T-helper 17 cell (primary cell): ENCODE measurements at places on chromosomes 5 and 9. TPM values are rescaled to one million over a fixed set of nuclear protein-coding genes. Genes with fewer than 3 reads are reported as not detected.

Gene TOR4A
- 2.1 TPM for total RNA-seq

DNA sequence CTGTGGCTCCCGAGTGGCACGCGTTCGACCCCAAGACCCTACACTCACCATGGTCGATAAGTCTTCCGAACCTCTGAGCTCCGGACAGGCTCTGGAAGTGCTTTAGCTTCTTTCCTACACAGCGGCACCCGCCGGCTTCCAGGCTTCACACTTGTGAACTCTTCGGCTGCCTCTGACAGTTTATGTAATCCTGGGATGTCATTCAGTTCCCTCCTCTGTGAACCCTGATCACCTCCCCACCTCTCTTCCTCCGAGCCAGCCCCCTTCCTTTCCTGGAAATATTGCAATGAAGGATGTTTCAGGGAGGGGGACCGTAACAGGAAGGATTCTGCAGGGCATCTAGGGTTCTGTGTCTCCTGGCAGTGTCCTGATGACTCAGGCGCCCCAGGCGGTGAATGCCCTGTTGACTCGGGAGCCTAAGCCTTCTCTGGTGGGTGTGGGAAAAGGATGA lies at the start of gene CD14:
CD14 (minus strand) TSS at position 155 of the 451 bp plus-strand sequence; CDS start at position 51, 104 bp downstream.
- no peak for DNase-seq

DNA sequence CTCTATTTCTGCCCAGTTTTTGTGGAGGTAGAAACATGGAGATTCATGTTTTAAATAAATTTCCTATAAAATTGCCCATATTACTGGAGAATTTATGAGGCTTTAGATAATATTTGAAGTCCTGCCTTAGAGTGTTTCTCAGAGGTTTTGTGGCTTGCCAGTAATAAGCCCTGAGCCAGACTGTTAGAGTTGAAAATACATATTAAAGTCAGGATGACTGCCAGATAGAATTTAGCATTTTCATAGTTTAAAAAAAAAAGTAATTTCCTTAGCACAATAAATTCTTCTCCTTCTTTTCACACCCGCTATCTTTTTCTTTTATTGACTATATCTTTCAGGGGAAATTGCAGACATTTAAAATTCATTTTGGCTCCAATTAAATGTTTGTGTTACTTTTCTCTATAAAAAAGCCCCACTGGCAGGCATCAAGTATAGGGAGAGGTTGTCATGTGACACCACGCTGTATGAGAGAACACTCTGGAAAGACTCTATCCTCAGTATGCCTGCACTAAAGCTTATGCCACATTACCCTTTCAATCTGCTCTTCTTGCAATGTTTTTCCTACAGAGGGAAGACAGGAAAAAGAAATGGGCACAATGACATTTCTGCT lies 135.2 kb downstream of the MPDZ start:
- DNase-seq, result no peak

GRCh38 chr5:180201051-180201987 lies 7.7 kb downstream of the RASGEF1C start:
- DNase-seq, result no peak
